Dermis microvascular lymphatic vessel endothelial cell (primary cell): ENCODE measurements at places on chromosomes 3 and 15. TPM values are rescaled to one million over a fixed set of nuclear protein-coding genes. Genes with fewer than 3 reads are reported as not detected.

The LRRC49 gene
- 3.1 and 3.3 TPM in 2 replicates for total RNA-seq

The CPN2 gene
- not detected in 2 replicates for total RNA-seq

The FBXL2 gene
- 9.8 and 16.3 TPM in 2 replicates for total RNA-seq

The TPRG1 gene
- under 0.01 and 0.13 TPM in 2 replicates for total RNA-seq

The CPNE9 gene
- total RNA-seq, result not detected in 2 replicates

The EXD1 gene
- under 0.01 TPM in 1 of 2 replicates, not detected in the other for total RNA-seq

The GOLGA8M gene
- total RNA-seq, result 0.26 and 3.0 TPM in 2 replicates

The GOLGA6D gene
- total RNA-seq, result not detected in 2 replicates

The LRRC3B gene
- total RNA-seq, result not detected in 2 replicates

The AGBL1 gene
- total RNA-seq, result not detected in 2 replicates
